Endothelial cell of coronary artery (primary cell): ENCODE measurements at places on chromosomes 3 and 15. TPM values are rescaled to one million over a fixed set of nuclear protein-coding genes. Genes with fewer than 3 reads are reported as not detected.

GATA2 gene
- 8.5 and 12.4 TPM in 2 replicates for total RNA-seq

GOLGA8G gene
- not detected in 2 replicates for total RNA-seq

RNU6-1 gene
- total RNA-seq: not detected in 2 replicates

GP5 gene
- 0.09 TPM in 1 of 2 replicates, not detected in the other for total RNA-seq

ADAMTS9 gene
- 31.2 and 159 TPM in 2 replicates for total RNA-seq

RUBCN gene
- total RNA-seq: 7.8 and 8.7 TPM in 2 replicates

EFHB gene
- 0.27 and 0.28 TPM in 2 replicates for total RNA-seq

MST1R gene
- 0.28 and 0.54 TPM in 2 replicates for total RNA-seq

TTLL13 gene
- under 0.01 TPM in 1 of 2 replicates, not detected in the other for total RNA-seq

PLSCR5 gene
- total RNA-seq: not detected in 2 replicates
